ENCODE measurements at places on chromosomes 5 and 9. TPM values are rescaled to one million over a fixed set of nuclear protein-coding genes. Genes with fewer than 3 reads are reported as not detected.

Gene CTNNA1
- 392 TPM for total RNA-seq

GRCh38 chr9:109775516-109775915, 4.5 kb upstream of the PALM2AKAP2 start:
- no peak for DNase-seq
- H3K27me3 ChIP-seq: no peaks in the 10 kb centered on the region
- no peak overlapping the region for H3K4me3 ChIP-seq
- H3K36me3 ChIP-seq: no peaks in the 10 kb centered on the region
- H3K4me1 ChIP-seq: peaks cover 16% of the 10 kb centered on the region

DNA sequence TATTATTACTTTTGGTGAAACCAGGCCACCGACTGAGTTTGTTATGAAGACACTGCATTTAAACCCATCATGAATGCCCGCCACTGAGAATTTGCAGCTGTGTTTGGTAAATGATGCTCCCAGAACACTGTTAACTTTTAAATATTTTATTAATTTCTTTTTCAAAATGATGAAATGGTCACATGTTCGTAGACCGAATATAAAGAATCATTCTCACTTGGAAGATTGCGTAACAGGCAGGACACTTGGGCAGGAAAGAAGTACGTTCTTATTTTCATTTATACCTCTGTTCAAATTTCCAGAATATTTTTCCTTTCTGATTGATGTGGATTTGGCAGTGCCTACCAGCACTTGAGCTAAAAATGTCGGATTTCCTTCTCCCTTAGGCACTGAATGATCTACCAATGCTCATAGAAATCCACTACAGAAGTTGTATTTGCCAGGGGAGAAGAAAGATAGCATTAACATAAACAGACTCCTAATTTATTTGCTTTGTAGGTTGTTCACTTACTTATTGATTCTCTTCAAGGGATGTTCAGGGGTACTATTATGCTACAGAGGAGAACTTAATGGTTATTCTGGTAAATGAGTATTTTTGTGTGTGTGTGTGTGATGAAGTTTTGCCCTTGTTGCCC, 13.8 kb downstream of the CYFIP2 start:
- H3K27ac ChIP-seq: no peak overlapping the region
- no peaks in the 10 kb centered on the region for H3K36me3 ChIP-seq
- no peaks in the 10 kb centered on the region for H3K4me1 ChIP-seq
- no peak overlapping the region for H3K4me3 ChIP-seq

GRCh38 chr9:126471084-126471624, 142.6 kb upstream of the LMX1B start:
- no peaks in the 10 kb centered on the region for H3K4me1 ChIP-seq
- no peaks in the 10 kb centered on the region for H3K27me3 ChIP-seq
- no peak overlapping the region for H3K27ac ChIP-seq
- no peak overlapping the region for H3K4me3 ChIP-seq
- DNase-seq: no peak
- H3K36me3 ChIP-seq: no peaks in the 10 kb centered on the region

DNA sequence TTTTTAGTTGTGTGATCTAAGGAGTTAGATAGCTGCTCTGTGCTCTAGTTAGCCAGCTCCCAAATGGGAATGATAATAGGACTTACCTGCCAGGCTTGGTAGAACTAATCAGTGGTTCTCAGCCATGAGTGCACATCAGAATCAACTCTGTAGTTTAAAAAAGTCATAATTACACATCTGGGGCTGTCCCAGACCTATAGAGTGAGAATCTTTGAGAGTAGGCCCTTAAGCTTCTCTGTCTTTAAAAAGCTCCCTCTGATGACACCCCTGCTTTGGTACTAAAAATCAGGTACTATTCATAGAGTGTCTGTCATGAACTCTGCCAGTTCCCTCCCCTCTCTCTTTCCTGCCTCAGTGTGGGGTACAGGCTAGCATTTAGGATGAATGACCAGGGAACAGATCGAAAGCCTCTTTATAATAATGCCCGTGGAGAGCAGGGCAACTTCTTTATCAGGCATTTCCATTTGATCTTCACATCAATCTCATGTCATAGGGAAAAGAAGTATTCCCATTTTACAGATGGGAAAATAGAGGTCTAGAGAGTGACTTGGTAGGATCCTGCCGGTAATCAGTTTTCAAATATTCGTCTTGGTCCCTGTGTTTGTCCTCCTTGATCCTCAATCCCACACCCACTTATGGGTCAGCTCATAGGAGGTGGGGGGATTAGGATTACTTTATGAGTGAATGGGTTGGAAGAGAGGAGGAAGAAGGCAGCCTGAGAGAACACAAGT, 15.3 kb downstream of the PPARGC1B start:
- H3K27ac ChIP-seq: no peak overlapping the region
- H3K4me1 ChIP-seq: peaks cover 33% of the 10 kb centered on the region
- no peaks in the 10 kb centered on the region for H3K36me3 ChIP-seq
- no peak for DNase-seq
